ENCODE measurements at places on chromosomes 2 and 18.

- no peak for DNase-seq
These were observed 53.3 kb downstream of the PIKFYVE start for GRCh38 chr2:208319391-208319790.

DNA sequence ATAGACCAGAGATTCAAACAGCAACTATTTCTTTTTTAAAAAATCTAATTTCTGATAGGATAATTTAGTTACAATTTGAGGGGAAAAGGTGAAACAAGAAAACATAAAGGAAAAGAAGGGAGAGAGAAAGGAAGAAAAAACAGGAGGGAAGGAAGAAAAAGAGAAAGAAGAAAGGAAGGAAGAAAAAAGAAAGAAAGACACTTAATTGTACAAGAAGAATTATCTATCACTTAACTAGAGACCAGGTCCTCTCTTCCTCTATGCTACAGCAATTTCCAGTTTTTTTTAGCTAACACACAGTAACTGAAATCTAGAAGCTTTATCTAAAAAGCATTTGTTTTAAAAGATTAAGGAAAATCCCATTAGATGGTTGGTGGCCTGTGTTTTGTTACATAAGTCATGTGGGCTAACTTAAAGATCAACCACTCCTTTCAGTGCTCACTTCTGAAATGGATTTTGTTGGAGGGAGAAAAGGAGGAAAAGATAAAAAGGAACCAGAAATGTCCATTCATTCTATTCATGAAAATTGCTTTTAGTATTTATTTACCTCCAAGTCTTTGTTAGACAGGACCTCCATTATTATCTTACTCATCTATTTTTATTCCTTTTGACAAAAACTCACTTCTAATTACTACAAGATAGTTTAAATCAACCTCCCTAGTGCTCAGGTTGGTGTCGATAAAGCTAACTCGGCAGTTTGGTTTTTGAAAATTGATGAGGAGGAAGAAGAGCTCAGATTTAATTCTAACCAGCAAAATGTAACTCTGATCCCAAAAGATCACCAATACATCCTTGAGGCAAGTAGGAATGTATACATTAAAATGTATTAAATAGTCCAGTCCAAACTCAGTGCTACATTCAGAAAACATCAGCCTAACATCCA is 251.5 kb upstream of the FN1 start:
- no peak for DNase-seq

DNA sequence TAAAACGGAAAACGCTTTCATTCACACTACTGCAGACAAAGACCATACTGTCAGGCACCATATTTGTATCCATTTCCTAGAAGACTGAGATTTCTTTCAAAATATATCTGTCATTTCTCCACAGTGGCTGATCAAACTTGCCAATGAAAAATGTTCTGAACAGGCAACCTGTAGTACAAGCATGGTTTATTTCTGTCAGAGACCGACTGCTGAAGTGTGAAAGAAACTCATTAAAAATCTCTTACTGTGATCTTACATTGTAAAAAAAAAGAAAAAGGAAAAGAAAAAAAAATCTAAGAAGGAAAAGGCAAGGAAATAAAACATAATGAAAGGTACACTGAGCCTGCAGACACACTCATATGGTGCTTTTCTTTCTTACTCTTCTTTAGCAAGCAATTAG is 184.5 kb downstream of the STK39 start:
- DNase-seq = no peak

DNA sequence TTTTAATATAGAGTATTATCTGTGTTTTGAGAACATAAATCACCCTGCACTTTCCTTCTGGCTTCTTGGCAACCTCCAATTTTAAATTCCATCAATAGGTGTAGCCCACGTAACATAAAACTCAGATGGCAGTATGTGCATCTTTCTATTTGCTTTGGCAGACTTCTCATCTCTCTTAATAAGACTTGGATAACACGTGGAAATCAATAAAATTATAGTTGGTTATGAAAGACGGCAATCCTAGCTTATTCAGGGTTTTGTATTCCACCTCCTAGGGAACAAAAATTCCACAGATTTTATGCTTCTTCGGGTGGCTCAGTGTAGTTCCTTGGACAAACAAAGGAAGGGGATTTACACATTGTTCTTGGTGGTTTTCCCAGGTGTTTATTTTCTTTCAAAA is 299.3 kb downstream of the RND3 start:
- DNase-seq = no peak

DNA sequence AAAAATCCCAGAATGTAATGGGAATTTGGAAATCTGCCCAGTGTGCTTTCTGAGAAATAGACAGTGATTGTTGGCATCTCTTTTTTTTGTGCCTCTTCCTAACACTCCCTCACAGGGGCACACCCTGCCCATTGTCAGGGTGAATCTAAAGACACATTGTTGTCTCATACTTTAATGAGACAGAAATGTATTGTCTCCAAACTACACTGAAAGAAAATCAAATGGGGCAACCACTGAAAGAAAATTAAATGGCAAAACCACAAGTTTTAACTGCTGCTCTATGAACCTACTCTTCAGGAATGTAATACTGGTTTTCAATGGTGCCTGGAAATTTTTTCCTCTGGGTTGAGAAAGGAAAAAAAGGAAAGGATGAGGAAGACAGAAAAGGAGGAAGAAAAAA is 43.2 kb upstream of the GLS start:
- no peak for DNase-seq

DNA sequence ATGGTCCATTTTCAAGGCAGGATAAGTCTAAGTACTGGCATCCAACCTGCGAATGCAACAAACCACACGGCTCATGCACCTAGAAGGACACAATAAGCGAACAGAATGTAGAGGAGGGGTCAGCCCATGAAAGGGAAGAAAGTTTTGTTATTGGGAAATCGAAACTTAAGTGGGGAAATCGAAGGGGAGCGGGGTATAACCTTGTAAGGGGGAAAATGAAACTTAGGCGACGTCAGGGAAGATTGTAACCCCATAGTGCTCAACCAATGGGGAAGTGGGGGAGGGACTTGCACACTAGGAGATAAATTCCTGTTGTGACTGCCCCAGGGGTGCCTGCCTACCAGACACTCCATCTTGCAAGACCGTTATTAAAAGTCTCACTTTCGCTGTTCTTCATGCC is 15.6 kb upstream of the OTOF start:
- DNase-seq = no peak

- DNase-seq = no peak
These were observed 51.4 kb downstream of the SMCHD1 start for GRCh38 chr18:2706903-2707302.

DNA sequence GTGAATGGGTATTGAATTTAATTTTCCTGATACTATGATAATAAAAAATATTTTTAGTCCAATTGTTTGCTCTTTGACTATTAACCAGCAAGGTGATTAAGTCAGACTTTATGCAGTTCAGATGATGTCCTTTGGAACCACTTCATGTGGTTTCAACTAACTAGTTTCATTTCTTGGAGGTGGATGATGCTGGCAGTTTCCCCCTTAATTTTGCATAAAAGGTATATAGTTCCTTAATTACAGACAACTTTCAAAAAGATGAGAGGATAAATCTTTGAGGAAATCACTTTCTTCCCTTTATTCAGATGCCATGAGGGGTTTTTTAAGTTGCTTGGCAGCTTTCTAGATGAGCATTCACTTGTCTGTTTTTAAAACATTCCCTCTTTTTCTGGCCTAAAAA is 223.1 kb downstream of the PHLPP1 start:
- DNase-seq = peak; percentile 30

- no peak for DNase-seq
These were observed 52.1 kb upstream of the LAPTM4A start for GRCh38 chr2:20103530-20103929.

Measured in GM10248 (cell line).